ENCODE measurements at places on chromosomes 12 and 14. TPM values are rescaled to one million over a fixed set of nuclear protein-coding genes. Genes with fewer than 3 reads are reported as not detected.

DNA sequence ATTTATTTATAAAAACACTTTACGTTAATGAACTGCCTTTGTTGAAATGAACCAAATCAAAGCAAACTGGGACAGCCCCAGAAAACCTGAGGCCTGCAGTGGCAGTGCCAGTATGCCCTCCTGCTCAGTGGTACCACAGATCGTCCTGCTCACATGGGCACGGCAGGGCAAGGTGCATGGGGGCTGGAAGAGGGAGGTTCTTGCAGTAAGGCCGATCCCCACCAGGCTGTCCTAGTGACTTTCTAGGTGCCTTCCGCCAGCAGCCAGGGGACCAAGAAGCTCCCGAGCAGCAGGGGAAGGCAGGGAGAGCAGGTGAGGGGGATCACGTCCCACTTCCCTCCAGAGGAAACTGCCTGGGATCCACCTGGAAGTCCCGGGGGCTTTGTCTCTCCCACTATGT lies 63.9 kb downstream of the TESC start:
- H3K27ac ChIP-seq: no peak overlapping the region
- H3K4me1 ChIP-seq: no peaks in the 10 kb centered on the region
- no peak overlapping the region for H3K4me3 ChIP-seq
- H3K27me3 ChIP-seq: no peaks in the 10 kb centered on the region
- no peak for DNase-seq

- H3K27me3 ChIP-seq: no peaks in the 10 kb centered on the region
- H3K4me3 ChIP-seq: no peak overlapping the region
- no peaks in the 10 kb centered on the region for H3K4me1 ChIP-seq
- H3K27ac ChIP-seq: no peak overlapping the region
- no peak for DNase-seq
Observed at GRCh38 chr12:100789146-100789545, 5.4 kb upstream of the ANO4 start.

The TDRD9 gene
- total RNA-seq: not detected

- DNase-seq: no peak
- no peaks in the 10 kb centered on the region for H3K36me3 ChIP-seq
- no peaks in the 10 kb centered on the region for H3K4me1 ChIP-seq
- no peaks in the 10 kb centered on the region for H3K27me3 ChIP-seq
- no peak overlapping the region for H3K4me3 ChIP-seq
Observed at GRCh38 chr12:47247418-47247817, 167.7 kb upstream of the AMIGO2 start.

The ACOT6 gene
- 0.27 TPM for total RNA-seq

- H3K4me1 ChIP-seq: no peaks in the 10 kb centered on the region
- no peak overlapping the region for H3K4me3 ChIP-seq
- DNase-seq: no peak
- no peaks in the 10 kb centered on the region for H3K36me3 ChIP-seq
- peaks cover 4% of the 10 kb centered on the region for H3K27me3 ChIP-seq
Observed at GRCh38 chr12:65098364-65098763, 22.7 kb downstream of the WIF1 start.

DNA sequence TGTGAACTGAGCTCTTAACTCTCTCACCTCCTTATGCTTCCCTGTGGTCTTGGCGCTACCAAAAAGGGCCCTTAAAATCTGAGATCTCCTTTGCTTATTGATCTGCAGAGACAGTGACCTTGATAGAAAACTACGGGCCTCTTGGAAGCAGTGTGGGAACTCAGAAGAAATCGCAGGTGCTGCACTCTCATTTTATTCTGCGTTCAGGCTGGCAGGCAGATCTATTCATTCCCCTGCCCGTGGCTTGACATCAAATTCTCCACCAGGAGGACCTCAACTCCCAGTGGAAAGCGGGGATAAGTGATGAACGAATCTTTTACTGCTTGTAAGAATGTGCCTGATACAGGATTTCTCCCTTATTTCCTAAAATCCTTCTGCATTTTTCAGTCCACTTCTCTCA lies 143.2 kb upstream of the SEL1L start:
- H3K36me3 ChIP-seq: no peaks in the 10 kb centered on the region
- H3K4me1 ChIP-seq: no peaks in the 10 kb centered on the region
- H3K27ac ChIP-seq: no peak overlapping the region
- H3K27me3 ChIP-seq: no peaks in the 10 kb centered on the region
- H3K4me3 ChIP-seq: no peak overlapping the region
- no peak for DNase-seq

Measured in naive thymus-derived CD4-positive, alpha-beta T cell (primary cell).